Stimulated activated CD4-positive, alpha-beta T cell treated with anti-CD3 and anti-CD28 coated beads, Interleukin-1b, Interleukin-23, amount 100 ng/mL, for 1 hour (primary cell): ENCODE measurements at places on chromosomes 2 and 18.

- DNase-seq, result no peak
Measured at GRCh38 chr2:134199123-134199522, 54.7 kb upstream of the MGAT5 start.

DNA sequence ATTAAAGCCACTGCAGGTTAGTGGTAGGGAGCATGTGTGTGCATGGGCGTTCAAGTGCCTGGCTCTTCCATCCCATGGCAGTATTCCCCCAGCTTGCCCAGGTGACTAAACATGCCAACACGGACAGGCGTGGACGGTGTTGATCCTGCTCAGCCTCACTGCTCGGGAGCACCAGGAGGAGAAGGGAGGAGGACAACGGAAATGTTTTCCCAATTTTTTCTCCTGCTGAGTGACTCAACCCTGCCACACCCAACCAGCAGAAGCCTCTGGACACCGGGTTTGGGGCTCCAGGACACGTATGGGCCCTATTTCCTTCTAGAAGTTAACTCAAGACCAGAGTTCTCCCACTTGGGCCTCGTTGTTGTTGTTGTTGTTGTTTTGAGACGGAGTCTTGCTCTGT, 139.1 kb downstream of the CYP26B1 start:
- no peak for DNase-seq

DNA sequence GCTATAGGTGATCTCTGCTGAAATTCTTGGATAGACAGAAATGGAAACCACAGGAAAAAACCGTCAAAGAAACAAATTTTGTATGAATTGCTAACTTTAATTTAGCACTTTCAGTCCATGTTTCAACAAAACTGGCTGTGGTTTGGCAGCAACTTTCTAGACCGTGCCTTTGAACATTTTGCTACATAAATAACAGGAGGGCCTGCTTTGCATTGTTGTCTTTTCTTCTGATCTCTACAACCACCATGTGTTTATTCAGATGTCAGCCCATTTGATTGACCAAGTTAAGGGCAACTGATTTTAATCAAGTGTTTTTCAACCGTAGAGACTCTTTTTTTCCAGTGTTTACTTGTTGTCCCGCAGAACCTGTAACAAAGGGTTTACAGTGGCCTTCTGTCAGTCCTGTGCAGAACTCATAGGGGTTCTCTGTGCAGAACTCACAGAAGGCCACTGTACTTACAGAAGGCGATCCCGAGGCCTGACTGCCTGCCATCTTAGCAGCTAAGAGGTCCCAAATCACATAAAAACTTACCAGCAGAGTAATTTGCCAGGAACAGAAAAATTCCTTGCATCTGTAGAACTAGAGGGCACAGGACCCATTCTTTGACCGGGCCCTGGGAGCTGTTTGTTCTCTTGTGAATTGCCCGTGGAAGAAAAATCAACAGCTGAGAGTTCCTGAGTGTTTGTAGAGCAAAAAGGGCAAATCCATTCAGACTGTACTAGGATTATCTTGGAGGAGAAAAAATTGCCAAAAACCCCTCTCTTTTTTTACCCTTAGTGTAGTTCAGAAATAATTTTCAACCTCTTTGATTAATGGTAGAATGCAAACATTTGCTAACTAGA, 120.6 kb downstream of the PRKRA start:
- no peak for DNase-seq

GRCh38 chr18:35174745-35175144, 66.1 kb upstream of the ZNF397 start:
- no peak for DNase-seq

DNA sequence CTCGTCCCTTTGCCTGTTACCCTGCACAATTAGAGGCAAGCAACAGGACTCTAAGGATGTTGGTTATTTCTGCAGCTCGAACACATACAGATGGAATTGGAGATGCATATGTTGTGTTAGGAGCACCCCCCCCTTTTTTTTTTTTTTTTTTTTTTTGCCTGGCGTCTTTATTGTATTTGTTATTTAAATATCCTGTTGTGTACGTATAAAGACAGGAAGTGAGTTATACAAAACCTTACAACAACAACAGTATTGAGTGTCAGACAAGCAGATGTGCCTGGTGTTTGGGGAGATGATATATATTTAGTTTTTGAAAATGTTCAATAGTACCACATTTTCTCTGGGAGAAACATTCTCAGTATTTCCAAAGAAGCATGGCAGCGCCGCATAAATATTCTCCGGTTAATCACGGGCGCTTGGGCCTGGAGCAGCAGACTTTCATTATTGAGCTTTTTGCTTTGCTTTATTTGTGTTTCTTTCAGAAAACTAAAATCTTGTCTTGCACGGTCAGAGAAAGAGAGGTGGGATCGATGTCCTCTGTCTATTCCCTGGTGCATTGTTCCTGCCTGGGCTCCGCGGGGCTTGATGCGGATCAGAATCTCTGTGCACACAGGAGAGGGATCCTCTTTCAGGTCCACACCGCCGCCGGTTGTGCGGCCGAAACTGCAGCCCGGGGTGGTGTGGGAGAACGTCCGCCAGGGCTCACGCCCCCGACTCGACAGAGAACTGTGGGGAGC, 23.2 kb upstream of the ZNF516 start:
- DNase-seq, result no peak
